T1000 (cell line): ENCODE measurements at places on chromosomes 2 and 18.

- no peak for DNase-seq
Measured at GRCh38 chr2:177379354-177379753, 13.2 kb upstream of the AGPS start.

DNA sequence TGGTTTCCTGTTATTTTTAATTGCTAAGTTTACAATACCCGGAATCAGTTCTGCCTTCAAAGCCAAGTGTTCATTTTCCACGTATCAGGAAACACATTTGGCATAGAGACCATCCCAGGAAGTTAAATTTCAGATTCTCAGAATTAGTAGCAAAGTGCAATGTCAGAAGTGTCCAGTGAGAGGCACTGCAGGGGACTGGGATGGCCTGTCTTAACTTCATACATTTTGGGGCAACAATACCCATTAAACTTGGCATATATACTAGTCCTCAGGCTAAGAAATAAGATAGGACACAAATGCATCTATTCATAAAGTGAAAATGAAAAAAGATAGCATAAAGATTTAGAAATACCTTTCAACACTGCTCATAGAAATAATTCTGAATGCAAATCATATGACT, 1.5 kb upstream of the IL1RL2 start:
- no peak for DNase-seq

GRCh38 chr2:157168501-157168900, 89.0 kb upstream of the GALNT5 start:
- no peak for DNase-seq

DNA sequence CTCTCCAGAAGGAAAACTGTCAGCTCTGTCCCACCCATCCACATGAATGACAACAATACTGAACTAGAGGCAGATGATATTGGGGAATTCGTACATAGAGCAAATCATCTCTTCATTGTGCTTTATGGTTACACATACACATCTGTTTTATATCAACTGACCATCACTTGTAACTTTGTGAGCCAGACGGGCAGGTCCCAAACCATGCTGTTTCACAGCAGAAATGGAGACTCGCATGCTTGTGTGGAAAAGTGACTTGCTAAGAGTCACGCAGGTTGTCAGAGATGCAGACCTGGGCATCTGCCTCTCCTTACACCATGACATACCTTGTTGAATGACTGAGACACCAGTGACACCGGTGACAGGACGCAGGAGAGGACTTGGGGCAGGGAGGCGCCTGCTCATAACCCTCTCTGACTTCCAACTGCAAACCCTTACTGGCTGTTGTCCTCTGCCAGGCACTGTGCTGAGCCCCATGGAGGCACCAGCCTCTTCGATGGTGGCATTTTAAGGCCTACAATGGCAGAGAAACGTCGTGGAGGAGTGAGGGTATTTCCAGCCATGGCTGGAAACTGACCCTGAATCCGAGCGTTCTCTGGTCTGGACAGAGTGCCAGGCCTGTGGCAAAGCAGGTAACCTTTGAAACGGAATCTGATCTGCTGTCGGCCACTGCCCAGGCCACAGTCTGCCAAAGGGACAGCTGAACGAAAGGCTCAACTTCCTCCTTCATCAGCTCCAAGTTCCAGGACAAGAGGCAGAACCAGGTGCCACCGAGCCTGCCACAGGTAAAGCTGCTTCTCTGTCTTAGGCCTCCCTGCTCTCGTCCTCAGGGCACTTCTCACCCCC, 26.9 kb upstream of the ROCK2 start:
- no peak for DNase-seq

DNA sequence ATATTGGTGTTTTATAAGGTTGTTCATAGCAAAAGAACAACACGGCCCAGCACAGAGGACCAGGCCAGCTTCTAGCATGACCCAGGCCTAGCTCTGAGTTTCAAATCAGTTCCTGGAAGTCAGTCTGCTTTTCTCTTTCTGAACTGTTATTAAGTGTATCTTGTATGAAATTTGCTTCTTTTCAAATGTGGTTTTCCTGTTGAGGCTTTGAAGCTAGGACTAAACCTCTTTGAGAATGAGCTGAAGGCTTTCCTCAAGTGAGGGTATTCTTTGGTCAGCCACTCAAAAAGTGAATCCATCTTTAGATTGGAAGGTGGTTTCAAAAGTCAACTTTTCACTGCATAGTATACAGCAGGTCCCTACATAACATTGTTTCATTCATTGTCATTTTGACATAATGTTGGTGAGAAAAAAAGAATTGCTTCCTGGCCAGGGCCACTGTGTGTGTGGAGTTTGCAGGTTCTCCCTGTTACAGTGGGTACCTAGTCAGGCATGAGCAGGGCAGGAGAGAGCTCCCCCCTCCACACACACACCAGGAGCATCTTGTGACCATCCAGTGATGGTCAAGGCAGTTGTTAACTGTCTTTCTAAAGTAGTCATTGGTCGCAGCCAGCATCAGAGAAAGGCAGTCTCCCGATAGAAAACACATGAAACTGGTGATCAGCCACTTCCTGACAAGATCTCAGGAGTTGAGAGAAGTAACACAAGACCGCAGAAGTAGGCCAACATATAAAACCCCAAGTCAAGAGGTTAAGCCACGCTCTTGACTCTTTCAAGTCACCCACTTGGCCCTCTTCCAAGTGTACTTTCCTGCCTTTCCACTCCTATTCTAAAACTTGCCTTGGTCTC, 6.7 kb upstream of the ACAA2 start:
- no peak for DNase-seq

- DNase-seq = peak; percentile 23
Measured at GRCh38 chr2:85273738-85274731, 53.8 kb downstream of the TGOLN2 start.

GRCh38 chr2:1750933-1751766, 6.8 kb upstream of the PXDN start:
- DNase-seq = peak; percentile 61

GRCh38 chr2:222318712-222319585, 20.2 kb upstream of the PAX3 start:
- DNase-seq = peak; percentile 23

DNA sequence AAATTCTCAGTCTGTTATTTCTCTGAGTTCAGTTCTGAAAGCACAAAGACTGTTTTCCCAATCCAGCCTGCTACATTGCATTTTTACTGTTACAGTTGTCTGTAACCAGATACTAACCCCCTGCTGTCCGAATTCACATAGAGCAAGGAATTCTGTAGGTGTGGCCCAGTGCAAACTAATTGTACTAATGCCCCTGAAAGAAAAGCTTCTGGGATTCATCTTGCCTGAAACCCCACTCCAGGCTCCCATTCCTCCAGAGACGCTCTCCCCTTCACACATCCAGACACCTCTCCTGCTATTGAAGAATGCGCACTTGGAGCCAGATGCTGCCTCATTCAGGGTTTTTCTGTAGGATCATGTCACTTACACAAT, 127.0 kb downstream of the TTC32 start:
- no peak for DNase-seq

- no peak for DNase-seq
Measured at GRCh38 chr2:86621280-86621943, 2.3 kb downstream of the RNF103 start.

DNA sequence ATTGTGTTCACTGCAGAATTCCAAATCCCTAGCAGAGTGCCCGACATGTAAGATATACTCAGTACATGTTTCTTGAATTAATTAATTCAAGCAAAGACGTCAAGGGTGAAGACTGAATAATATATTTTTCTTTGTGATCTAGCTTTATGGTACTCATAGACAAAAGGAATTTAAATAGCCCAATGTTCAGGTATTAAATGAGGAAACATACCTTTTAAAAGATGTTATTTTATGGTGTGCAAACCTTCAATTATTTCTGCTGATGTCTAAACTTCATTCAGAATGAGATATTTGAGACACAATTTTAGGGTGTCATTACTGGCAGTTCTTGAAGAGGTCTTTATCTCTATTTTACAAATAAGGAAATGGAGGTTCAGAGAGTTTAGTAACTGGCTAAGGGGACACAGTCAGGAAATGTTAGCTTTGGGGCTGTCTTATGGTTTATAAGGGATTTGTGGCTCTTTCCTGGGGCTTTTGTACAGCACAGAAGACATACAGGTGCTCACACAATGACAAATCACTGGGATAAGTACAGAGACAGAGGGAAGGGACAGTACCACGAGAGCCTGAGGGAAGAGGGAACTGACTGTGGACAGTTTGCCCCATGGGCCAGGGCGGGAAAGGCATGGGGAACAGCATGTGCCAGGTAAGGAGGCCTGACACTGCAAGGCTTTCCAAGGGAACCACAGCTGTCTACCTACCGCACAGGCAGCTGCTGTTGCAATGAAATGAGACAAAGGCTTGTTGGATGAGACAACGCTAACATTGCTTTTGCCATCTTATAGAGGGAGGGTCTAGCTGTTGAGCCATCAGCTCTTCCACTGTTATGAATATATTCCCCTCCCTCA, 155.3 kb downstream of the DDX1 start:
- DNase-seq = no peak

DNA sequence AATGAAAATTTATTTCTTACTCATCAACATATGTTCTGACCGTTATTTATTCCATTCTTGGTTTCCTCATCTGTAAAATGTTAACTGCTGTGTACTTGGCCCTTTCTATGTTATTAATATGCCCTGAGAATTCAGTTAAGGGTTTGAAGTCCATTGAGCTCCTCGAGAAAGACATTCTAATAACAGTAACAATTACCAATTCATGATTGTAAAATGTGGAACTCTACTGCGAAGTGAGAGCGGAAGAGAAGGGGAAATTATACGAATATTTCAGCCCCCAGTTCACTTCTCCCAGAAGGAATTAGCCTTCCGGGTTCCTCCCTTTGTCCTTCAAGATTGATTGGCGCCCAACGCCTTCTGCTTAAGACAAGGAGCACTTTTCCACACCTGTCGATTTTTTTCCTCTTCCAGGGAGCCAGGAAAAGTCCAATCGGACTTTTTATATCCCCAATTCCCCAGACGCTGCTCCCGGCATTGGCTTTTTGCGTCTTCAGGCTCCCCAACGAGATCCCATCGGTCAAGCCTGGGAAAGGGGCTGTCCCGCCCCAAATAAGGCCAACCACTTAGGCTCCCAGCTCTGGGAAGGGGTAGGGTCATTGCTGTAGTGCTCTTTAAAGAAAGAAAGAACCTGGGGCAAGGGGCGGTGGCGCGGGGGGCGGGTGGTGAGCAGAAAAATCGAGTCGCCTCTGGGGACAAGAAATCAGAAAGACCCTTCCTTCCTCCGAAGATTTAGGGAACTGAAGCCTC, 1.6 kb downstream of the DSC2 start:
- DNase-seq = no peak

- peak; percentile 52 for DNase-seq
Measured at GRCh38 chr18:59123588-59124369, 15.9 kb upstream of the SEC11C start.

GRCh38 chr18:24341361-24341760, 56.3 kb downstream of the OSBPL1A start:
- no peak for DNase-seq

DNA sequence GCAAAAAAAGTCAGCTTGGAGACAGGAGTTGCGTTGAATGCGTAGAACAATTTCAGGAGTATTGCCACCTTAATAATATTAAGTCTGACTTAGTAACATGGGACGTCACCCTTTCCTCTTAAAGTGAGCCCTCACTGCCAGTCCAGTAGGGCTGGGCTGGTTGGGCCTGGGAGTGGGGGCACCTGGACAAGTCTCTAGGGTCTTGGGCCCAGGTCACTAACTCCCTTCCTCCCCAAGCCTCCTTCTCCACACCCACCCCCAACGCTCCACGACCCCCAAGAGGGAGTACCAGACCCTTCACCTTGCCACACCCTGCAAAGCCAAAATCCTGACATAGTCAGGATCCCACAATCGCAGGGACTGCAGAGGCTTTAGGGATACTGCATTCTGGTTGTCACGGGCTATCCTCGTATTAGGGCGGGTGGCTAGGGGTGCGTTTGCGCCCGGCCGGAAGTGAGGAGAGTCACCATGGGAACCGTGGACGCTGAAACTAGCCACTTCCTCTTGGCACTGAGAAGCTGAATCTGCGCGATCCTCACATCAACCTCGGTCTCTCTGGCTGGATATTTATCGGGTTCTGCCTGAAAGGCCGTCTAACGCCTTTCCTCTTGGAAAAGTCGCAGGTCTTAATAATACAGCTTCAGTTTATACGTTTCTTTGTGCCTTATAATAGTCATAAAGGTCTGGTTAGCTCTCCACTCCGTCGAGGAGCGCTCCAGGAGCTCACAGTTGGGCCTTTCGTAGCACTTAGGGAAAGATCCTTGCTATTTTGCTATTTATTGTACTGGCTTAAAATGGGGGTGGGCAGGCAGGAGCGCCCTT, 10.3 kb upstream of the CXXC1 start:
- peak; percentile 6 for DNase-seq

DNA sequence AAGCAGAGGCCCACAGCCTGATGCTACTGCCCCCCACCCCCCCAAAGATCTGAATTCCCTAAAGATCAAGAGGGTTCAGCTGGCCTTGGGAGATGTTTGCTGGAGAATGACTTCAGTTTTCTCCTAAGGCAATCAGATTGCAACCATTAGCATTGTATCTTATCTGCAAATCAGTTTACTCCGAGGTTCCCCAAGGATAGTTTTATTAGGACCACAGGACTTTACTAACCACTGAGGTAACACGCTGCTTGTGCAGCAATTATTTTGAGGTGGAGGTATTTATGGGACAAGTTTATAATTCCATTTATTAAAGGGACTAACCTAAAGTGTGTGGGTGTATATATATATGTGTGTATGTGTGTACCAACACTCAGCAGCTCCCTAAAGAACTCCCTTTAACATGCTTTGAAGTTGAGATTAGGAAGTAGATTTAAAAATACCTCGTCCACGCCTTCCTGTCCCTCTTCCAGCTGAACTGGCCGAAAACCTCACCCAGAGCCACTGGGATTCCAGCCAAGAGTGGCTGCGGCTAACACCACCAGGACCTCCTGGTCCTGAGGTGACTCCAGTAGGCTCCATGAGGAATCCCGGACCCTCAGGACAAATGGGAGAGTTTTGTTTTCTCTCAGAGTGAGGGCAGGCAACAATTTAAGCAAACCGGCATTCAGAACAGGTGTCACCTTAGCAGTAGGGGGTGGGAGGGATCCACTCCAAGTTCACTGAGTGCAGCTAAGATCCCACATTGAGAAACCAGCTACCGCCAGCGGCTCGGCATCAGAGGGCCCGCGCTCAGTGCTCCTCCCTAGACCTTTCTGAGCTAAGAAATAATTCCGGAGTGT, 3.0 kb upstream of the DLX1 start:
- no peak for DNase-seq

DNA sequence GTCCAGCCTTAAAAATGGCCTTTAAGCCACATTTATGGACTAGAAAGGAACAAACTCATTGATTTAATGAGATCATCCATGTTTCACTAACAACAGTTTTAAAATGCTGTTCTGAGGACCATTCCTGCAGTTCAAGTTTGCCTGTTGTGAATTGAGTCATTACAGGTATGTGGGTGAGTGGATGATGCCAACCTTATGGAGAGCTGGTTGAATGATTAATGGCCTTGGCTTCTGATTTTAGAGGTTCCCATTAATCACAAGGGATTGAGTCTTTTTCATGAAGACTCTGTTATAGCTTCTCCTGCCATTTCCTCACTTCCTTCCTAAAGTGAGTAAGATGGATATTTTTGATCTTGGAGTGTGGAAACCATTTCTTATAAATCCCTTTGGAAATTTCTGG, 459.8 kb upstream of the SLC14A2 start:
- DNase-seq = no peak

GRCh38 chr18:11661430-11661829, 27.6 kb upstream of the GNAL start:
- DNase-seq = no peak

- DNase-seq = no peak
Measured at GRCh38 chr18:5529471-5529870, 14.3 kb downstream of the EPB41L3 start.

- no peak for DNase-seq
Measured at GRCh38 chr2:112605926-112606325, 21.5 kb downstream of the CHCHD5 start.
